Stimulated activated CD4-positive, alpha-beta T cell treated with anti-CD3 and anti-CD28 coated beads, Interleukin-2, amount 100 ng/mL, for 4 hours (primary cell): ENCODE measurements at places on chromosomes 12 and 14.

DNA sequence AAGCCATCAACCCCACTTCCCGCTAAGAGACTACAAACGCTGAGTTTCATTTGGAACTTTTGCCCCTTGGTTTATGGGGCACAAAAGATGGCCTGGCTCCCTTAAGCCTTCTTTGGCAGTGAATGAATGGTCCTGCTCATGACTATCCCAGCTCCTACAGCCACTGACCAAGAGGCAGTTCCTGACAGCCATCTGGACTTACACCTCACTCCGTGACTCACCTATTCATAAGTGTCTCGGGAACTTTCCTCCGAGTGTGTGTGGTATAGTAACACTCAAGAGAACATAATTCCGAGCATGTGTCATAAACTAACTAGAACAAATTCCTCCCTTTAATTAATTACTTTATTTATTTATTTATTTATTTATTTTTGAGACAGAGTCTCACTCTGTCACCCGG lies 51.9 kb upstream of the NUDT4 start:
- no peak for DNase-seq

- no peak for DNase-seq
Observed at GRCh38 chr12:120654656-120655055, 14.2 kb downstream of the CABP1 start.

DNA sequence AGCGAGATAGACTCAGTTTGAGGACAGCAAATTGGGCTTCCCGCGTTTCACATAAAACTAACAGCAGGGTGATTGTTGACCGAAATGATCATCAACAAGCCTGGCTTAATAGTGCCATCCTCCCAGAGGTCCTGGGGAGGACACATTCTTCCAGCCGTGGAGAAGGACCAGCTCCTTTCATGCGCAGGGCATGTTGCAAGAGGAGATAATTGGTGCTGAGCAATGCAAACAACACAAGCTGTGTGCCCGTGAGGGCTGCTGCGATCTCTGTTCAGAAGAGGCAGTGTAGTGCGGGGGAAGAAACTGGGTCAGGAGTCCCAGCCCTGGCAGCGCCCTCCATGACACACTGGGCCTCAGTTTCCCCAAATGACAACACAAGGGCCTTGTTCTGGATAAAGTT lies 54.3 kb downstream of the CCDC85C start:
- no peak for DNase-seq

DNA sequence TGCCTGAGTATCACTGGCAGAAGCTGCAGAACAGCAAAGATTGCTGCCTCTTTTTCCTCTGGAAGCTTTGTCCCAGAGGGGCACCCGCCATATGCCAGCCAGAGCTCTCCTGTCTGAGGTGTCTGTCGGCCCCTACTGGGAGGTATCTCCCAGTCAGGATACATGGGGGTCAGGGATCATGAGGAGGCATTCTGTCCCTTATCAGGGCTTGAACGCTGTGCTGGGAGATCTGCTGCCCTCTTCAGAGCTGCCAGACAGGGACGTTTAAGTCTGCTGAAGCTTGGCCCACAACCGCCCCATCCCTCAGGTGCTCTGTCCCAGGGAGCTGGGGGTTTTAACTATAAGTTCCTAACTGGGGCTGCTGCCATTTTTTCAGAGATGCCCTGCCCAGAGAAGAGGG lies 20.3 kb downstream of the CLEC2B start:
- DNase-seq = no peak

GRCh38 chr12:32505067-32505945 lies 105.9 kb downstream of the FGD4 start:
- no peak for DNase-seq

GRCh38 chr14:89833120-89833532 lies 121.4 kb downstream of the EFCAB11 start:
- DNase-seq = no peak

- no peak for DNase-seq
Observed at GRCh38 chr14:68283378-68284123, 464.0 kb downstream of the RAD51B start.

GRCh38 chr14:57578801-57579200 lies 85.1 kb upstream of the CCDC198 start:
- no peak for DNase-seq

DNA sequence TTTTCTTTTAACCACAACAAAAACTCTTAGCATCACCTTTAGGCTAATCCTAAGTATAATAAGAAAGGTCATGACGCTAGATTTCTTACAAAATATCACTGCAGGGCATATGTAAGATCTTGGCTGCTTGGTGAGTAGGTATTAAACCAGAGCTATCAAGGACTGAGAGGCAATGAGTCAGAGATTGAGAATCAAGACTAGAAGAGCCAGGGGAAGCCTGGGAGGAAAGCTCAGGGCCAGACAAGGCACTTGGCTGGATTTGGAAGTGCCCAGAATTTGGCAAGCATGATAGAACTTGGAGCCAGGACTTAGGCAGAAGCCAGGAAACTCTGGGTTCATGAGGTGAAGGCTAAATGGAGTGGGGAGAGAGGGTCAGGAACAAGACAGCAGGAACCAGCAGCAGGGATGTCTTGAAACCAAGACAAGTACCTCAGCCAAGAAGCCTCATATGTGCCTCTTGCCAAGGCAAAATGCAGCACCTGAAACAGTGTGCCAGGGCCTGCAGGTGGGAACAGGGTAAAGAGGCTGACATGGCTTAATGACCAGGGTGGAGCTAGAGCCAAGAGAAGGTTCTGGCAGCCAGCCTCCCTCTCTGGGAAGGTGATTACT lies 49.9 kb downstream of the PTHLH start:
- no peak for DNase-seq

DNA sequence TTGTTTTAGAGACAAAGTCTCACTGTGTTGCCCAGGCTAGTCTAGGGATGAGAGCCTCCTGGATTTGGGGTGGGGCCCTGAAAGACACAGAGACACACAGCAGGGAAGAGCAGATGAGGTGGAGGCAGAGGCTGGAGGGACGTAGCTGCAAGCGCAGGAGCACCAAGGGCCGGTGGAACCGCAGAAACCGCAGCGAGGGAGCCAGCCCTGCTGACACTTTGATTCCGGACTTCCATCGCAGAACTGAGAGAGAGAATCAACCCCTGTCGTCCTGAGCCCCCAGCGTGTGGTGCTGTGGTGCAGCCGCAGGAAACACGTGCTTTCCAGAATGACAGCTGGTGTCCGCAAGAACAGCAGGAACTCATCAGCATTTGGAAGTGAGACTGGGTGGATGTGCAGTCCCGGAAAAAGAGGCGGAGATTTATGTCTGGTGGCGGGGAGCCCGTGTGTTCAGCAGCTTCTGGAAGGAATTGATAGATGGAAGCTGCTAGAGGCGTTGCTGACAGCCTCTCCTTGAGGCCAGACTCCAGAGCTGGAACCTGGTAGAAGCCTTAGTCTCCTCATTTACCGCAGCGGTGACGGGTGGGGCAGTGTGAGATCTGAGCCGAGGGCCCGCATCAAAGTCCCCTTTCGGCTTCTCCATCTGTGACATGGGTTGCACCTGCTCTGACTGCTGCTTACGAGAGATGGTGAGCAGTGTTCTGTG lies 21.9 kb upstream of the KLC1 start:
- DNase-seq = no peak
